HuH-7.5 (cell line): ENCODE measurements at places on chromosomes 1 and 21.

DNA sequence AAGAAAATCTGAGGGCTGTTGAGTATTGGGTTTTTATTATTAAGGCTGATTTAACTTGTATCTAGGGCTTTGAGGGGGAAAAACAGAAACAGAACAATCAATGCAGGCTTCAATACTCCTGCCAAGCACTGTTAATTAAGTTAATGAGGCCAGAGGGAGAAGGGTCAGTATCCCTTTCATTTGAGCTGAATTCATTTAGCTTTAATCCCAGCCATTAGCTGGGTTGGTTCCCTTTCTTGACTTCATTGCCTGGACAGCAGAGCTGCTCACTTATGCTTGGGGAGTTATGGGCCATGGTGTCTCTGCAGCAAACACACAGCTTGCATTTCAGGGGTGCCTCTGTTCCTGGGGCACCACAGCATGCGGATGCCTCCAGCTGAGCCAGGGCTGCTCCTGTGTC, 16.3 kb downstream of the TLR5 start:
- DNase-seq, result no peak

- DNase-seq, result no peak
These were observed 12.4 kb upstream of the FCGR2A start for GRCh38 chr1:161492827-161493226.

- DNase-seq, result no peak
These were observed 29.7 kb downstream of the SERTAD4 start for GRCh38 chr1:210262167-210262896.

DNA sequence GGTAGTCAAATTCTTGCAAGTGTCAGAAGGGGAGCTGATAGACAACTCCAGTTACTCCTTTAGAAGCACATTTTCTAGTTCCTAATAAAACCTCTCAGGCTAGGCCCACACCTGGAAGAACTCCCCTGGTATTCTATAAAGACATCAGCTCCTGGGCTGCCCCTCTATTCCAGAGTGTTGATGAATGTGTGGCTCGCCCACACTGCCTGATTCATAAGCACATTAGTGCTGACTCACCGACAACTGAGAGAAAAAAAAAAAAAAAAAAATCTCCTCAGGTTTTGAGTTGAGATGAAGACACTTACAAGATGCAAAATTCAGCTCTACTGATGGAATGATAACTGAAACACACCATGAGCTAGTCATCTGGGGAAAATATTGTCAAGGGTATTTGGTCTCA, 188.1 kb downstream of the TNR start:
- DNase-seq, result no peak

DNA sequence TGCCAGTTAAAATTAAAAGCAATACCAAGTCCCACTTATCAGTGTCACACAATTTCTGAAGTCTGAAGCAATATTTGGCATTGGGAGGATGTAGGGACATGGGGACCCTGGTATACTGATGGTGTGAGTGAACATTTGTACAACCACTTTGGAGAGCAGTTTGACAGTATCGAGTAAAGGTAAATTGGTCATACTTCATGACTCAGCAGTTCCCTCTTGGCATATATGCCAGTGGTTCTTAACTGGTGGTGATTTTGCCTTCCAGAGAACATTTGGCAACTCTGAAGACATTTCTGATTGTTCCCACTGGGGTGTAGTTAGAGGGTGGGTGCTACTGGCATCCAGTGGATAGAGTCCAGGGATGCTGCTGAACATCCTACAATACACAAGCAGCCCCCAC, 19.7 kb downstream of the FMOD start:
- no peak for DNase-seq

DNA sequence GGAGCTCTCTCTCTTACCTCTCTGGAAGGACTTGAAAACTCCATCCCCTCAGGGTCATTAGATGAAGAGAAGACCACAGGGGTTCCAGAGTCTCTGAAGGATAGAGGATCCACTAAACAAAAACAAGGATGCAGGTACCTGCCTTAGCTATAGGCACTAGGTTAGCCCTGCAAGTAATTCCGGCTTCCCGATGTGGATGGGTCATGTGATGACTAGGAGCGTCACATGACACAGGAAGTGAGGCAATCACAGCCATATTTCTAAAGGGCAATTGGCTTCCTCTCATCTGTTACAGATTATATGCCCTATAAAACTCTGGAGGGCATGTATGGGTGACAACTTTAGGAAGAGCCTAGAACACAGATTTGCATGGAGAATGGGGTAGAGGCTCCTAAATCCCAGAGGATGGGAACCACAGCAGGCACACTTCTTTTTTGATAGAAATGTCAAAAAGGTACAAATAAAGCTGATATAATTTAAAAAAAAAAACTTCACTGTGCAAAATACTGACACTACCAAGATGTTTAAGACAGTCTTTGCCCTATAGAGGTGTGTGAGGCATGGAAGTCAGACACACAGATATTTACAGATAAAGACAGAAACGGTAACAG, 14.1 kb downstream of the ENTREP3 start:
- peak; percentile 81 for DNase-seq

- no peak for DNase-seq
These were observed 4.2 kb downstream of the THEMIS2 start for GRCh38 chr1:27876341-27877114.

GRCh38 chr1:168739908-168740307, 10.9 kb upstream of the DPT start:
- no peak for DNase-seq

- DNase-seq, result no peak
These were observed 149.5 kb upstream of the B3GALT2 start for GRCh38 chr1:193335806-193336428.

GRCh38 chr1:236067854-236068454, 3.1 kb upstream of the NID1 start:
- no peak for DNase-seq

DNA sequence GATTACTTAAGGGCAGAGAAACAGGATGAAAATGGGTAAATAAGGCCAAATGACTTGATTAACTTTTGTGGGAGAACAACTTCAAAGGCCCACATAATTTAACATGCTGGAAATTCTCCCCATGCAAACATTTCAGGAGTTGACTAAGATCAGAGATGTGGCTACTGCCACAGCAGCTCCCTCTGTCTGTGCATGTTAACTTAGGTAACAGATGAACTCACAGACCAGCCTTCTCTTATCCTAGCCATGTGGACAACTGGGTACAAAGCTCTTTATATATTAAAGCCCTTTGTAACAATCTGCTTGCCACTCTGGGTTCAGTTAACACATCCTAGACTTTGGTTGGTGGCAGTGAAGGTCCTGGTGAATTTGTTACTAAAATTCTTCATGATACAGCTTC, 33.2 kb downstream of the BEND5 start:
- no peak for DNase-seq

- no peak for DNase-seq
These were observed 190.5 kb downstream of the GABPA start for GRCh38 chr21:25925064-25925800.

DNA sequence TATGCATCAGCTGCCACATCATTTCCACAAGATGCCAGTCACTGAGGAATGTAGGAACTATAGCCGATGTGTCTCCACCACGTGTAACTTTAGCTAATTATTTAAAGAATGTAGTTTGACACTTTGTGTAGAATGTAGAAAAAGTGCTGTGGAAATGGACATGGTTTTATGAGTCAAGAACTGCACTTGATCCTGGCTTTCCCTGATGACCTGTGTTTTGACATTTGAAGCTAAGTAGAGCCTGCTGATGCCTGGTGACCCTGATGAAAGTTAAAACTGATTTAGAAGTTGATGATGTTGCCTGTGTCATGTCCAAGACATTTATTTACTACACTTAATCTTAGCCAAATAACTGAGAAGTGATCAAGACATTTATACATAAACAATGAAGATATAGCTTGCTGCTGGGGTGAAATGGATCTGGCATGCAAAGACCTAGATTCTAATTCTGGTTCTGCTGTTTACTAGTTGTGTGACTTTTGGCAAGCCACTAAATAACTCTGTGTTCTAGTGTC, 4.4 kb upstream of the OSBPL9 start:
- DNase-seq, result no peak

- DNase-seq, result peak; percentile 63
These were observed 25.6 kb downstream of the ALPL start for GRCh38 chr1:21534674-21535378.
